ENCODE measurements at places on chromosomes 2 and 18.
A peak's percentile ranks its signal among the peaks of the same experiment; 100 is the strongest.

DNA sequence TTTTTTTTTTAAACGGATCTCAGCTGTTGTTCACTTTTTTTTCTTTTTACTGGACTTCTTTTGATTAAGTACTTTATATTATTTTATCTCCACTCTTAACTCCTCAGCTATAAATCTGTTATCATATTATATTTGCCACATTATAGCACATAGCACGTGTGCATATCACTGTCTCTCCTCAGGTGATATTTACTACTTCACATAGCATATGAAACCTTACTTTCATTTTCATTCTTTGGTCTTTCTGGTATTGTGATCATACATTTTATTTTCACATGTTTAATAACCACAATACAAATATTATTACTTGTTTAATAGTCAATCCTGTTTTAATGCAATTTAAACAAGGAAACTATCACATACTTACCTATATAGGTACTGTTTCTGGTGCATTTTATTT lies 993.1 kb upstream of the TMEFF2 start:
- DNase-seq: no peak

DNA sequence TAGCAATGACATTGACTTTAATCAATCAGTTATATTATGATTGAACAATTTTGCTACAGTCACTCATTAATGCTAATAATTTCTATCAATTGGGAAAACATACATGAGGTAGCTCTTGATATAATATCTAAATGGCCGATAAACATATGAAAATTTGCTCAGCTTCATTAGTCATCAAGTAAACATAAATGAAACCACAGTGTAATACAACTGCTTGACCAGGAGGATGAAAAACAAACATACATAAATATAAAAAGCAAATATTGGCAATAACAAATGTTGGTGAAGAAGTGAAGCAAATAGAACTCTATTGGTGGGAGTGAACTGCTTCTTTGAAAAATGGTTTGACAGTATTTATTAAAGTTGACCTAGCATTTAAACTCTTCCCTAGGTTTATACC lies 130.9 kb downstream of the ASXL3 start:
- no peak for DNase-seq

GRCh38 chr18:45303026-45303425 lies 312.2 kb upstream of the SLC14A2 start:
- no peak for DNase-seq

- DNase-seq: no peak
Observed at GRCh38 chr18:79672490-79673276, 6.9 kb upstream of the CTDP1 start.

DNA sequence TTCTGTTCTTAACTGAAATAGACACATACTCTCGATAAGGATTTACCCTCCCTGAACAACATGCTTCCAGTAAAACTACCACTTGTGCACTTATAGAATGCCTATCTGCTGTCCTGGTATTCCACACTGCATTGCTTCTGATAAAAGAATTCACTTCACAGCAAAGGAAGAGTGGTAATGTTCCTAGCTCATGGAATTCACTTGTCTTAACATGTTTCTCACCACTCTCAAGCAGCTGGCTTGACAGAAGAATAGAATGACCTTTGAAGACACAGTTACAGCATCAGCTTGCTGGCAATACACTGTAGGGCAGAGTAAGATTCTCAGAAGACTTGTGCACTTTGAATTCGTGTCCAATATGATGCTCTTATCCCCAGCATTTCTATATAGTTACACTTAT lies 524.1 kb upstream of the CNTNAP5 start:
- no peak for DNase-seq

DNA sequence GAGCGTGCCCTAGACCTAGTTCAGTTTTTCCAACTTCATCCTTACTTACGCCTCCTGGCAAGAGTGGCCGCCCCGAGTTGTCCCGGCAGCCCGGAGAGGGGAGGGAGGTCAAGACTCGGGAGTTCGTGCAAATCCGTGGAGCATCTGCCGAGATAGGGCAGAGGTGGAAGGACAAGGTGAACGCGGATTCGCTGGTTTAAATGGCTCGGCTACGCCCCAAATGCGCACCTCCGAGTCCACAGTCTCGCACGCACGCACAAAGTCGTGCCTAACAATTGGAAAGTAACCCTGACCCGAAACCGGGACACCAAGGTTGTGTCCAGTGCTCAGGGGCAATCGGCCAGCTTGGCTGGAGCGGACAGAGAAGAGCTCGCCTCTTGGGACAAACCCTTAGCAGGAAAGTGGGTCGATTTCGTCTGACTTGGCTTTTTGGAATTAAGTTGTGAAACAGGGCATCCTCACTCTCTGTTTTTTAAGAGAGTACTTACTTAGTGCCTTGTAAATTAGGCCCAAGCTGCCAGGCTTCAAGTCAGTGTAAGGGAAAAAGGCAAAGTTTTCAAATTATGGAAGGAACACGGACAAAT lies 726 bp upstream of the SS18 start:
- DNase-seq: no peak

DNA sequence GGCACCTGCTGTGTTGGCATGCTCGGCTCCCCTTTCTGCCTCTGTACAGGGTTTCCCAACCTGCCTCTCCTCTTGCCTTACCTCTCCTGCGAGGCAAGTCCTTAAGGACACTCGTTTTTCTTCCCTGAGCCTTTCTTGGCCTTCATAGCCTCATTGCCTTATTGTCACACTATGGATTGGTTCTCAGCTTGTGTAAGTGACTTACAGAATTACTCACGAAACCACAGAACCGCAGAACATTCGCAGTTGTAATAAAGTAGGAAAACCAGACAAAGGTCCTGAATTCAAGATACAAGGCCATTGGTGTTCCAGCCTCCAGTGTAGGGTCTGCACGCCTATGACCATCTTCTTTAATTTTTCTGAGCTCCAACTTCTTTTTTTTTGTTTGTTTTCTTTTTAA lies 317.6 kb upstream of the SMIM21 start:
- DNase-seq: no peak

- DNase-seq: no peak
Observed at GRCh38 chr18:72089432-72089831, 454.7 kb downstream of the CBLN2 start.

DNA sequence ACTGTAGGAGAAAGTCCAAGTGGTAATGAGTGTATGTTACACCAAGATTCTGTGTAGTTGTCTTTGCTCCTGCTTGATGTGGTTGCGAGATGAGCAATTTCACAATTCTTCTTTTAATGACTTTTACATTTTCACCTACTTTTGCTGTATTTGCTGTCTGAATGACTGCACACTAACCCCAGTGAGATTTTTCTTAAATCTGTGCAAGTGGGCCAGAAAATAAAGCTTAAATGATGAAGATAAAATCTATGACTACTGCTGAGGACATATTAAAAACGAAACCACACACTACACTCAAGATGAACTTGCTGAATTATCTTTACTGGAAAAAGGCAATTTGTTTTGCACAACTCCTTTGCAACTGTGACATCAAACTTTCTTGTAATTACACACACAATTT lies 4.1 kb downstream of the LDAH start:
- no peak for DNase-seq

DNA sequence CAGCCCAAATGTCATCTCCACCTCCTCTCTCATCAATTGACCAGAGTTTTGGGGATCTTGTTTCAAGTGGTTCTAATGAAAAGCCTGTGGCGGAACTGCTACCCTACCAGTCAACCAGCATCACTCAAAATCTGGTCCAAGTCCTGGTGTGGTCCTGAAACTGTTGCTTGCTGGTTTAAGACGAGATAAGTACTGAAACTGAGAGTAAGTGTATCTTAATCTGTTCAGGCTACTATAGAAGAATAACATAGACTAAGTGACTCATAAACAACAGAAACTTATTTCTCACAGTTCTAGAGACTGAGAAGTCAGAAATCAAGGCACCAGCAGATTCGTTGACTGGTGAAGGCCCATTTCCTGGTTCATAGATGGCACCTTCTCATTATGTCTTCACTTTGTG lies 879 bp upstream of the GALNT5 start:
- DNase-seq: no peak

DNA sequence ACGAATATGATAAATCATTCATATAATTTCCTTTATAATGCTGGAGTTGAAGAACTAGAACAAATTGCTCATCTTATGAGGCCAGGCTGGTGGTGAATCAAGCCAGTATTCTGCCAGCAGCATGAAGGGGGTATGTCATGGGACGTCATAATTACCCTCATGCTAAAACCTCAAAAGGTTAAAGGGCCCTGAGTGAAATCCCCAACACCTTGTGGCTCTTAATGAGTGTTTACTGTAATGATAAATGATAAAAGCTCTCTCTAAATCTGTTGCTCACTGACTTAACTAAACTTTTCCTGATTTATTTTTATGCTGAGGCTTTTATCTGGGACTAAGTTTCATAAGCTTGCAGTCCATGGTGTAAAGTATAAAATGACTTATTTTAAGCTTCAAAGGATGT lies 18.3 kb upstream of the NEDD4L start:
- DNase-seq: no peak

DNA sequence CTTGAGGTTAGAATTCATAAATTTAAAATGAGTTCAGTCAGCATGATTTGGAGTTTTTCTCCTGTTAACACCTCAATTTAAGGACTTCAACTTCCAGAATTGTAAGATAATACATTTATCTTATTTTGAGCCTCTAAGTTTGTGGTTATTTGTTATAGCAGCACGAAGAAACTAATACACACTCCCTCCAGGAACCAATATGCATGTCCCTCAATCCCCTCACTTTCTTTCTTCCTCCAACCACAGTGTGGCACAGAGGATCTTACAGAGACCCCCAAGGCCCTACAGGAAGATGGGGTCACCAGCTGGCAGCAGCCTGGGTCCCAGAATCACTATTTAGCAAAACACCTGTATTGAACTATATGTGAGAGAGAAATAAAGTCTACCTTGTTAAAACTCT lies 242.0 kb downstream of the RAD51AP2 start:
- no peak for DNase-seq

DNA sequence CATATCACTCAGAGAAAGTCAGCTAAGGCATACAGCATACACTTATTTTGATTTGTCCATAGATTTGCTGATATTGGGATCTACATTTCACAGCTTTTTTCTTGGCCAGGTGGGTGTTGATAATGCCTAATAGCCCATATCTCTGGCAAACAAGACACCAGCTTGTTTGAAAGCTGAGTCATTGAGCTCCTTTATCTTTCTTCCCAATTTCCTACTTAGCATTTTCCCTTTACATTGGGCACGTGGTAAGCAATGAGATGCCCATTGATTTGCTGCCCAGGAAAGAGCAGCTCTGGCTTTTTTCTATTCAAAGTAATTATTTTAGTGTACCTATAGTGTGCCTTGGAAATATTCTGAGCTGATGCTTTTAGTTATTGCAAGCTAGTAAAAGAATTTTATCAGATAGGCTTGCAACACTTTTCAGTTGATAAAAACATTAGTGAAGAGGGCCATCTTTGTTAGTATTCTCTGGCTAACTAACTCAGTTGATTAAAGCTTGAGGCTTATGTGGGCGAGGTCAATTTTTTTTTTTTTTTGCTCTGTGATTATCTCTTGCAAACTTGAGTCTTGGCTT lies 79.6 kb downstream of the OSBPL6 start:
- no peak for DNase-seq

DNA sequence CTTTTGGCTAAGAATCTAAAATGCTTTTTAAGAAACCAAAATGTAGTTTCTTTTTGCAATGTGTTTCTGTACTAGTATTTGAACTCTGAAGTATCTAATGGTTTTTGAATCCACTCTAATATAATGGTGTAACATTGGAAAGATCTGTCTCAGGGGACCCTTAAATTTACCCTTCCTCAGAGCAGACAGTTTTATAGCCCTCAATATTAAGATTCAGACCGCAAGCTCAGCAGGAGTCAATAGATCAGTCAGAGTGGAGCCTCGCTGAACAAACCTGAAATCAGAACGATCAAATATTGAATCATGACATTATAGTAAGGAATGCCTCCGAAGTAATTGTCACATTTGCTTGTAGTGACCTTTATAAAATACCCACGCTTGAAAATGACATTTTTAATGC lies 18.3 kb downstream of the SGPP2 start:
- no peak for DNase-seq

GRCh38 chr18:68721681-68722583 lies 7.0 kb upstream of the TMX3 start:
- DNase-seq: peak; percentile 72

DNA sequence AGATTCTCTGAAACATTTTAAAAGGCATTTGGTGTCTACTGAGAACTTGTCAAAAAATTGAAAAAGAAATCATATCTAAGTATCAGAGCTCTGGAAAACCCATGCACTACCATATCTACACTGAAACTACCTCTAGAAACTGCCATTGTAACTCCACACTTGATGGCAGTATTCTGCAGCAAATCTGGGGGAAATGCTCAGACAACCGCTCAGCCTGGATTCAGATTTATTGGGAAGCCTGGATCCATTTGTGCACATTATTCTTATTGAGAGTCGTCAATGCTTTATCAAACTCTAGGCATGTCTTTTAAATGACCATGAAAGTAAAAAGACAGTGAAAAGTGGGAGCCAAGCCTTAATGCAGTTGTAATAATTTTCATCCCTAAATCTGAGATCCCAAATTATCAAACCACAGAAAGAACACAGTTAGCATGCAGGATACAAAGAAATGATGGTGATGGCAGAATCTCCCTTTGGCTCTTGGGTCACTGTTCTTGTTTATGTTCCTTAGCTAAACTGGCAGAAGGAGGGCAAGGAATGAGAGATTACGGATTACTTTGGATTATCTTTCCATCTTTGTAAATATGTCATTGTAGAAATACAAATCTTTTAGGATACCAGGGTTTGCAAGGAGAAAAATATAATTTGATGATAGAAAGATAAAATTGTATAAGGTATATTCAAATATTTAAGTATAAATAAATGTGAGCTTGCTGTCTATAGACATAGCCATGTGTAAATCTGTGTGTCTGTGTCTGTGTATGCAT lies 512.1 kb upstream of the SYT4 start:
- no peak for DNase-seq

DNA sequence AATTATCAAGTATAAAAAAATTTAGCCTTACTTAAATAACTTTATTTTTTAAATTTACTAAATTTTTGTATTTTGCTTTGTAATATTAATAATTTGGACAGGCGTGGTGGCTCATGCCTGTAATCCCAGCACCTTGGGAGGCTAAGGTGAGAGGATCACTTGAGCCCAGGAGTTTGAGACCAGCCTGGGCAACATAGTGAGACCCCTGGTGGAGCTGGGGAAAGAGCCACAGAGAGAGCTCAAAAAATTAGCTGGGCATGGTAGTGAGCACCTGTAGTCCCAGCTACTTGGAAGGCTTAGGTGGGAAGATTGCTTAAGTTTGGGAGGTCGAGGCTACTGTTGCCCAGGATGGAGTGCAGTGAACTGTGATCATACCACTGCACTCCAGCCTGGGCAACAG lies 143.5 kb downstream of the B3GNT2 start:
- DNase-seq: no peak

DNA sequence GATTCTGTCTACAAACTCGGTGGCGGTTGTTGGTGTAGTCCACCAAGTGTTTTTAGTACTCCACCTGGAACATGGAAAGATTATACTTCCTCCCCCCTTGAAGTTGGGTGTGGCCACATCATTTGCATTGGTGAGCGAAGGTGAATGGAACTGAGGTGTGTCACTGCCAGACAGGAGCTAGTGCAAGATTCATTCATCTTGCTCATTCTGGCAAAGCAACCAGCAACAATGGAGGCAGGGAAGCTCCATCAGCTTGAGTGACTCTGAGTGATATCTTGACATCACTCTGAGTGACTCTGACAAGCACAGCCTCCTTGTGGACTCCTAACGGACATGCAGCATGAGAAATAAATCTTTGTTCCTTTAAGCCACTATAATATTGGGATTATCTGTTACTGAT lies 54.7 kb upstream of the SLC1A4 start:
- DNase-seq: peak; percentile 34

GRCh38 chr2:288758-289361 lies 969 bp upstream of the ALKAL2 start:
- DNase-seq: no peak

- no peak for DNase-seq
Observed at GRCh38 chr2:223542501-223542900, 59.7 kb downstream of the SCG2 start.
